Endothelial cell of umbilical vein (primary cell): ENCODE measurements at places on chromosomes 5 and 9. TPM values are rescaled to one million over a fixed set of nuclear protein-coding genes. Genes with fewer than 3 reads are reported as not detected.
A peak's percentile ranks its signal among the peaks of the same experiment; 100 is the strongest.

The FGF10 gene
- total RNA-seq, result not detected in 2 replicates

The SPATA31A3 gene
- not detected in 2 replicates for total RNA-seq

The NSG2 gene
- total RNA-seq, result not detected in 2 replicates

- peak; percentile 27 for DNase-seq
Observed at GRCh38 chr9:21964925-21965385, 29.2 kb downstream of the CDKN2A start.

GRCh38 chr9:2413160-2413805, 208.3 kb upstream of the VLDLR start:
- no peak for DNase-seq
